ENCODE measurements at places on chromosomes 3 and 15.

- H3K27ac ChIP-seq: no peak overlapping the region
- H3K36me3 ChIP-seq: no peaks in the 10 kb centered on the region
- H3K4me3 ChIP-seq: no peak overlapping the region
- DNase-seq: peak; percentile 67
Observed at GRCh38 chr15:99961011-99961441, 227.8 kb upstream of the LYSMD4 start.

GRCh38 chr3:82044930-82045705 is 283.7 kb upstream of the GBE1 start:
- DNase-seq: no peak
- H3K27me3 ChIP-seq: no peaks in the 10 kb centered on the region
- no peak overlapping the region for H3K27ac ChIP-seq
- no peaks in the 10 kb centered on the region for H3K36me3 ChIP-seq
- H3K4me3 ChIP-seq: no peak overlapping the region

DNA sequence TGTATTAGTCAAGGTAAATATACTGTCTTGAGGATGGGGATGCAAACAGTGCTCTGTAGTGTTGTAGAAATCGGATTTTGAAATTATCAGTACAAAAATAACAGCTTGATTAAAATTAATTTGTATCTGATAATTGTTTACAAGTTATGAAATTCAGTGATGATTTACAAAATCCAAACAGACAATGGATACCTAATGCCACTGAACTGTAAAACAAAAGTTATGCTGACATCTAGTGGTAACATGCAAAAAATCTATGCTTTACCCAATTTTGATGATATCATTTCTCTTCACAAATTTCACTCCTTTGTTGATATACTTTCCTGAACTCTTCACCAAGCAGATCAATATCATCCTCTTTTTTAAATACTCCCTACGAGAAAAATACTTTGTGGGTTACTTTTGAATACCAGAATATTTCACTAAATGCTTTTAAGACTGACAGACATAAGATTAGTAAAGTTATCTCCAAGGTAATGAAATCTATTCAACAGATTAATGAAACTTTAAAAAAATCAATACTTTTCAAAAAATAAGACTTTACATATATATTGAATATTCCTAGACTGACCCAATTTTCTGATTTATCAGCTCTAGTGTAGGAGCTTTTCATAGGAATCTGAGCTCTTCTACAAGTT is 36.0 kb downstream of the MNS1 start:
- H3K4me3 ChIP-seq: no peak overlapping the region
- H3K27ac ChIP-seq: no peak overlapping the region
- no peak for DNase-seq
- no peaks in the 10 kb centered on the region for H3K4me1 ChIP-seq

- H3K4me3 ChIP-seq: no peak overlapping the region
- no peak for DNase-seq
- no peak overlapping the region for H3K27ac ChIP-seq
- H3K4me1 ChIP-seq: peaks cover 31% of the 10 kb centered on the region
- no peaks in the 10 kb centered on the region for H3K36me3 ChIP-seq
- no peaks in the 10 kb centered on the region for H3K27me3 ChIP-seq
Observed at GRCh38 chr3:38421679-38422336, 31.9 kb upstream of the ACVR2B start.

DNA sequence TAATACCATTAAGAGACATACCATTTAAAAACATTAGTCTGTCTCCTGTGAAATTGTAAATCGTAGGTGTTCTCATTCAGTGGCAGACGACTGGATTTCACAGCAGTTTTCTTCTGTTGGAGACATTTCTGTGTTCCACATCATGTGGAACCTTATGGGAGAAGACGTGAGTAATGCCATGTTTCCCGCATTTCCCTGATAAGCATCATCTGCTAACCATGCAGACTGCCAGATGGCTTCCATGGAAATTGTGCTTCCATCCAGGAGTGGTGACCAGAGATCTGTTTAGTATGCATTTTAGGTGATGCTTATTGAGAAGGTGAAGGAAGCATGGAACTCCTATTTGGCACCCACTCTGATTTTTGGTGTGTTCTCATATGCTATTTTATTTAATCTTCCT is 28.4 kb upstream of the ST3GAL6 start:
- DNase-seq: no peak
- H3K4me1 ChIP-seq: peaks cover 12% of the 10 kb centered on the region
- H3K36me3 ChIP-seq: no peaks in the 10 kb centered on the region

GRCh38 chr3:153219146-153219545 is 57.1 kb downstream of the RAP2B start:
- no peak overlapping the region for H3K4me3 ChIP-seq
- H3K4me1 ChIP-seq: peaks cover 56% of the 10 kb centered on the region
- no peak overlapping the region for H3K27ac ChIP-seq
- H3K36me3 ChIP-seq: no peaks in the 10 kb centered on the region

DNA sequence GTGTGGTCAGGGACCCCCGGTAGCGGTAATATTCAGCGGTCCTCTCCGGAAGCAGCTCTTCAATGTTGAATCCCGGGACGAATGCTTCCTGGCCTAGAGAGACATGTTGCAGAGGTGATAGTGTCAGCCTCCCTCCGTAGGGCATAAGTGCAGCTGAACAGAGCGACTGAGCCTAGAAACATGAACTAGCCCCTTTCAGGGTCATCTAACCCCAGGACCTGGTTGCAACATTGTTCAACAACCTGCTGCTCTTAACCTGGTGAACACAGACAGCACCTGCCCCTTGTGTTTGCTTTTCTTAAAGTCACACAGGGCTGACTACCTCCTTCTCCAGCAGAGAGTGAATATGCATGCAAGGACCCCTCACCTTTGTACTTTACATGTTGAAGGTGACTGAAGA is 41.3 kb downstream of the CA12 start:
- H3K4me1 ChIP-seq: no peaks in the 10 kb centered on the region
- H3K4me3 ChIP-seq: no peak overlapping the region
- no peak for DNase-seq
- H3K27ac ChIP-seq: no peak overlapping the region
- peaks cover 2% of the 10 kb centered on the region for H3K27me3 ChIP-seq
- H3K36me3 ChIP-seq: no peaks in the 10 kb centered on the region

- no peaks in the 10 kb centered on the region for H3K4me1 ChIP-seq
- H3K27ac ChIP-seq: no peak overlapping the region
- H3K27me3 ChIP-seq: peaks cover 1% of the 10 kb centered on the region
- no peaks in the 10 kb centered on the region for H3K36me3 ChIP-seq
- DNase-seq: no peak
Observed at GRCh38 chr3:37535526-37536432, 325.9 kb upstream of the CTDSPL start.

DNA sequence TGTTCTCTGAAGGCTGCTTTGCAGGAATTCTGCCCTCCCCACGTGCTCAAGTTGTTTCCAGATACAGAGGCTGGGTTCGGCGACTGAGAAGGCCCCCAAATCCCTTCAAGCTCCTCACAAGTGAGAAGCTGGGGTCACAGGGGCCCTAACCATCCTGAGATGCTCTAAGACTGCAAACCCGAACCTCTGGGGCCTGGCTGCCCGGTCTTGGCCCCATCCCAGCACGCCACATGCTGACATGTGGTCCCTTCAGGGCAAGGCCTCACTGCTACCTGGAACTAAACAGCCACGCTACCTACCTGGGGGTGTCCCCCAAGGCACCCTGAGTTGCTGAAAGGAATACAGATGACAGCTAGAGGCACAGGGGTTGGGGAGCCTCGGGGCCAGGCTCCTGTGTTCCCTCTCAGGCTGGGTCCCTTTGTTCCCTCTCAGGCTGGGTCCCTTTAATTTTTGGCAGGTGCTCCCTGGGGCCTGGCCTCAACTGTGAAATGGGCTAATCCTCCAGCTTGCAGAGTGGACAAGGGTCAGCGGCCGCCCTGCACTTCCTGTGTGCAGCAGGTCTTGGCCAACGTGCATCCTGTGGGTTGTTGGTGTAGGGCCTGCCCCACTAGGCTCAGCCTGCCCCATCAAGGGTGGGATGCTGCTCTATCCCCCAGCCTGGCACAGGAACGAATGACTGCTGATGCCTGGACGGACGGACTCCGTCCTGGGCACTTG is 32.5 kb downstream of the KLHL25 start:
- H3K27me3 ChIP-seq: no peaks in the 10 kb centered on the region
- H3K4me1 ChIP-seq: no peaks in the 10 kb centered on the region
- peaks cover 2% of the 10 kb centered on the region for H3K36me3 ChIP-seq
- H3K4me3 ChIP-seq: no peak overlapping the region
- H3K27ac ChIP-seq: no peak overlapping the region

GRCh38 chr3:132867956-132868355 is 145.7 kb upstream of the NPHP3 start:
- peaks cover 5% of the 10 kb centered on the region for H3K27me3 ChIP-seq
- DNase-seq: no peak
- H3K4me3 ChIP-seq: no peak overlapping the region
- no peak overlapping the region for H3K27ac ChIP-seq

DNA sequence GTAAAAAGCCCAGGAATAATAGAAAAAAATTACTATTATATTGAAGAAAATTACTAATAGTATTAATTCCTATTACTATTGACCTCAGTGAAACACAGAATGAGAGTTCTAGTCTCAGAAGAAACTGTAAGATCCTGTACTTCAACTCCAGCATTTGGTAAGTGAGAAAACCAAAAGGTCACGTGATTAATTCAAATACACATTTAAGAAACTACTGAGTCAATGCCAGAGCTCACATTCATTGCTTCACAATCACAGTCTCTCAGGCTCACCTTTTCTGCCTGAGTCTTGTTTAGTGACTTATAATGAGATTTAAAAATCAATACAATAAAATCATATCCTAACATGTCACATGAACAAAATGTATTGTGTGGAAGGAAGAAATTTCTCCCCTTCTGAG is 556.1 kb downstream of the FGF12 start:
- no peaks in the 10 kb centered on the region for H3K27me3 ChIP-seq
- no peak for DNase-seq
- H3K4me3 ChIP-seq: no peak overlapping the region
- no peaks in the 10 kb centered on the region for H3K36me3 ChIP-seq

DNA sequence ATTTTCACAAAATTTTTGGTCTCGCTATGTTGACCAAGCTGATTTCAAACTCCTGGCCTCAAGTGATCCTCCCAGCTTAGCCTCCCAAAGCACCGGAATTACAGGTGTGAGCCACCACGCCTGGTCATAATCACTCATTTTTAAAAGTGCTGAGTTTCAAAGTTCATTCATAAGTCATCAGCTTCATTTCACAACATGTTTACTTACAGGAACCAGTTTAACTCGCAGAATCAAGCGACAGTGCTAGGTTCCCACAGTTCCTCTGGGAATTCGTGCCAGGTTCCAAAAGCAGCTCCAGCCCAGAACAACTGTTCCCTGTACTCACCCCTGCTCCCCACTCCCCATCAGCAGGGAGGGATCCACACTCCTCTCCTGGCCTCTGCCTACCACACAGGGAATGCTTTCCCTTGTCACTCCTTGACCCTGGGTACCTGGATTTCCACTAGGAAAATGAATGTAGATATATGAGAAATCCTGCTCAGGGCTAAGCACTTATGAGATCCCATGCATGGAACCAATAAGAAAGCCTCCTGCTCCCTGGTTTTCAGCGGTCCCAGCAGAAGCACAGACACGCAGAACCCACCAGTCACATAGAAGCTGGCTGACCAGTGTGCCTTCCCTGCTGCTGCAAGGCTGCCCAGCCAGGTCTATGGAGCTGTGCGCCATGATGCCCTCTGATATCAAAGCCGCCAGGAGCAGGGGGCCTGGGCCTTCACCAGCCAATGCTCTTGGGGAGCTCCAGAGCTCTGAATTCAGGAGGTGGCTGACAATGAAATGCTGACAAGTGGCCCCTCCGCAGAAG is 72.3 kb downstream of the ITGB5 start:
- H3K4me3 ChIP-seq: no peak overlapping the region
- no peak overlapping the region for H3K27ac ChIP-seq
- no peaks in the 10 kb centered on the region for H3K4me1 ChIP-seq
- H3K36me3 ChIP-seq: no peaks in the 10 kb centered on the region
- peaks cover 7% of the 10 kb centered on the region for H3K27me3 ChIP-seq

DNA sequence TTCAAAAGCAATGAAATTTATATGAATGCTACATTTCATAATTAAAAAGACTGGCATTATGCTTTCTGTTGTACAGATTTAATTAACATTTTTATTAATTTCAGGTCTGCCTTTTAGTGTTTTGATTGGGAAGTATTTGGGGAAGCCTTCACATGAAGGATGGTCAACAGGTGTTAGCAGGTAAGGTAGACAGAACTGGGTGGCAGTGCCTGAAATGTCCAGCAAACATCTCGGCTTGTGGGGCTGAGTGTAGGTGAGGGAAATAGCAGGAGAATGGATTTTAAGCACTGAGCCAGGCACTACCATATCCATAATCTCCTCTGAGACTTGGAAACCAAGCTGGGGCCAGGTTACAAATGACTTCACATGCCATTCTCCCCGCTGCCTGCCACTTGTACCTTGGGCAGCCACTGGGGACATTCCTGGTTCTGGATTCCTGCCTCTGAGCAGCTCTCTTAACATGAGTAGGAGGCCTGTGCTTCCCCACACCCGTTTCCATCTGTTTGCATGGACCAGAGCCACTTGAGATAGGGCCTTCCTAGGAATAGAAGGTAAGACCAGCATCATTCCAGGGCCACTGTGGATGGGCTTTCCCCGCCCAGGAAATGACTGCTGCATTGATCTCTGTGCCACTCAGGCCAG is 125.9 kb upstream of the HES1 start:
- H3K4me3 ChIP-seq: no peak overlapping the region
- H3K27ac ChIP-seq: no peak overlapping the region
- H3K27me3 ChIP-seq: no peaks in the 10 kb centered on the region
- no peaks in the 10 kb centered on the region for H3K36me3 ChIP-seq
- no peak for DNase-seq

DNA sequence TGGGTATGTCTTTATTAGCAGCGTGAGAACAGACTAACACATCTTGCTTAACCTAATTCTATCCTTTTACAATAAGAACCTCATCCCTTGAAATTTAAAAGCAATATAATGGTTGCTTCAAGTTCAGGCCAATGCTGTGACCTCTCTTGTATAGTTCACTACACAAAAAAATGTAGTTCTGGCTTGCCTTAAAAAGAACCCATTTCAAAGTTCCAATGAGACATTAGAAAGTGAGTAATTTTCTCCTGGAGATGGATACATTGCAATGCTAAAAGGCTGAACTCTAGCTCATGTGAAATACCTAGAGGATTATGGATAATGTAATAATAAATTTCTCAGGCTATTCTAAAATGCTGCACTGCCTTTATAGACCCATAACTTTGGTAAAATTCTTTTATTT is 47.8 kb downstream of the ATP13A4 start:
- H3K27me3 ChIP-seq: no peaks in the 10 kb centered on the region
- no peak overlapping the region for H3K27ac ChIP-seq
- H3K4me1 ChIP-seq: no peaks in the 10 kb centered on the region
- no peak overlapping the region for H3K4me3 ChIP-seq
- no peak for DNase-seq

- no peak for DNase-seq
- no peaks in the 10 kb centered on the region for H3K4me1 ChIP-seq
- no peak overlapping the region for H3K27ac ChIP-seq
- no peaks in the 10 kb centered on the region for H3K36me3 ChIP-seq
Observed at GRCh38 chr3:126524429-126524988, 554 bp downstream of the CHST13 start.

GRCh38 chr3:8256441-8257071 is 245.1 kb upstream of the LMCD1 start:
- H3K4me3 ChIP-seq: no peak overlapping the region
- H3K36me3 ChIP-seq: no peaks in the 10 kb centered on the region
- H3K4me1 ChIP-seq: no peaks in the 10 kb centered on the region
- DNase-seq: no peak
- no peak overlapping the region for H3K27ac ChIP-seq
- peaks cover 2% of the 10 kb centered on the region for H3K27me3 ChIP-seq

GRCh38 chr15:99212406-99212805 is 37.0 kb downstream of the TTC23 start:
- peaks cover 6% of the 10 kb centered on the region for H3K27me3 ChIP-seq
- H3K4me3 ChIP-seq: no peak overlapping the region
- DNase-seq: no peak
- no peaks in the 10 kb centered on the region for H3K4me1 ChIP-seq
- H3K27ac ChIP-seq: no peak overlapping the region
